Kidney (tissue), 22 donors: ENCODE measurements at places on chromosomes 16 and 17. TPM values are rescaled to one million over a fixed set of nuclear protein-coding genes. Genes with fewer than 3 reads are reported as not detected.
A peak's percentile ranks its signal among the peaks of the same experiment; 100 is the strongest.

EVPL gene
- total RNA-seq: 23.5 TPM

DNA sequence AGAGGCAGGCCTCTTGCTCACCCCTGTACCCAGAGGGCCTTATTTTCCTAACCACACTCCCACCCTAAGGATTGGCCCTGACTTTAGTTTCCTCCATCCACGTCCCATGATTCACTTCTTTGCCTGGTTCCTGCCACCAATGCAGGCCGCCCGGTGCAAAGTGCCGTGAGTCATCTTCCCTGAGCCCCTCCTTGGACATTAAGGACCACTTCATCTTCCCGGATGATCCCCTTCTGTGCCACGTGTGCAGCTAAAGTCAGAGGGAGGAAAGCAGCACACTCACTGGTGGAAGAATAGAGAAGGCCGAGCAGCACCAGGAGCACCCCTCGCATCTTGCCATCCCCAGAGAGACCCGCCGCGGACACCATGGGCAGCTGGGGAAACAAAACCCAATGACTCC, 1.4 kb downstream of the PRSS54 start:
- DNase-seq: no peak

FMNL1 gene
- total RNA-seq: 32.9 TPM

HSD17B1 gene
- 0.31 TPM for total RNA-seq

RASL10B gene
- 2.4 TPM for total RNA-seq

DNA sequence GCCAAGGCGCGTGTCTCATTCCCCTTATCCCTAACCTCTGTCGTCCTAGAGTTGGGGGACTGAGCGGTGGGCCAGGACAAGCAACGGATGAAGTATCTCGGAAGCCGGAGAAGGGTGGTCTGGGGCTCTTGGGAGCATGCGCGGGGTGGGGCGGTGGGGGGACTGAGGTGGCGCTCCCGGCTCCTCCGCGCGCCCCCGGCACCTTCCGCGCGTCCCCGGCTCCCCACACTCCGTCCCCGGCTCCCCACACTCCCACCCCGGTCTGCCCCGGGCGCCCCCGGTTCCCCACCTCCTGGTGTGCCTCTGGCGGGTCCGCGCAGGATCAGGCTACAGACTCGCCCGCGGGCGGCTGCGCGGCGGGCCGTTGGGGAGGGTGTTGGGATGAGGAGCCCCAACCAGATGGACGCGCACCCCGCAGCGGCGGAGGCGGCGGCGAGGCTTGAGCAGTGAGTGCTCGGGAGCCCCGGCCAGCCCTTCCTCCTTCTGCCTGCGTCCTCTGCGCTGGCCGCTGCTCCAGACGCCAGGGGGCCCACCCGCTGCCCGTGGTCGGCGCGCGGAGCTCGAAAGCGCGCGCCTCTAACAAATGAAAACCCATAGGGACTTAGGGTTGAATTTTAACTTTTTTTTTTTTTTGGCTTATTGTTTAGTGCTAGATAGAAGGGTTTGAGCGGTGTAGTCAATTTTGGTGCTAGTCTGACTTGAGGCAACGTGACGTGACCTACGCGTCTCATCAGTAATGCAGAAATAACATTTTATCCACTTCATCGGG, 5.6 kb upstream of the CRYM start:
- DNase-seq: peak; percentile 80

GRCh38 chr17:50763716-50764475, 3.4 kb downstream of the ANKRD40CL start:
- DNase-seq: no peak

C16orf46 gene
- 1.7 TPM for total RNA-seq

DNA sequence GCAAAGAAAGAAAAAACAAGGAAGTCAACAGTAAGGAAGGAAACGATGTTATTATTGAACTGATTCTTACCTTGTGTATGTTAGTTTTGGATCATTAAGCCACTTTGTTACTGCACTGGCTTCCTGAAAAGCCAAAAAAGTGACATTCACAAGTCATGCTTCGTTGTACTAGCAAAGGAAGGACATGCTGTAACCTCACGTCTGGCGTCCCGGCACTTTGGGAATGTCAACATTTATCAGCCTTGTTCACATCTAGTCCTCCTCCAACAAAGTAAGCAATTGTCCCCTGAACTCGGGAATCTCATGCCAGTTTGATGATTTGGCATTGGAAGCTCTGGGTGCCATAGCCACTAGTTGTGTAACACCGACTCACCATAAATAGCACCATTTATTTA, 731 bp upstream of the MKS1 start:
- no peak for DNase-seq

GRCh38 chr16:83967091-83967490, 953 bp upstream of the NECAB2 start:
- no peak for DNase-seq

- no peak for DNase-seq
Observed at GRCh38 chr17:41943492-41943891, 13.1 kb downstream of the ODAD4 start.

DNA sequence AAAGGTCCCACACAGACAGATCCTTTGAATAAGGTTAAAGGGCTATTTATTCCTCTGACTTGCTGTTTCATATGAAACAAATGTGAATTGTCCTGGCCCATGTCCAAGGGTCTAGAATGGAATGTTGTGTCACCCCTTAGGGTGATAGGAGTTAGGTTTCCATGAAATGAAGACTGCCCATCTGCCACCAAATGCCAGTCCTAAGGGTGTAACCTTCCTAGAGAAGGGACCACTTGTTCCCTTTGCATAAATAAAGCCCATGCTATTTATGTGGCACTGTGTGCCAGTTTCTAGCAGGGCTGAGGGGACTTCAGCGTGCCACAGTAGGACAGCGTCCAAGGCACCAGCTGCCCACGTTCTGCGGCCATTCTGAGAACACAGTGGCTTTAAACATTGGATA, 171.3 kb downstream of the ABCA8 start:
- DNase-seq: no peak

ALOX15B gene
- total RNA-seq: 8.0 TPM

GRCh38 chr17:29613856-29614255, 8.9 kb downstream of the CORO6 start:
- DNase-seq: no peak

ADAM11 gene
- 0.28 TPM for total RNA-seq

- DNase-seq: peak; percentile 47
Observed at GRCh38 chr17:47789611-47790561, 31.7 kb downstream of the OSBPL7 start.

DNA sequence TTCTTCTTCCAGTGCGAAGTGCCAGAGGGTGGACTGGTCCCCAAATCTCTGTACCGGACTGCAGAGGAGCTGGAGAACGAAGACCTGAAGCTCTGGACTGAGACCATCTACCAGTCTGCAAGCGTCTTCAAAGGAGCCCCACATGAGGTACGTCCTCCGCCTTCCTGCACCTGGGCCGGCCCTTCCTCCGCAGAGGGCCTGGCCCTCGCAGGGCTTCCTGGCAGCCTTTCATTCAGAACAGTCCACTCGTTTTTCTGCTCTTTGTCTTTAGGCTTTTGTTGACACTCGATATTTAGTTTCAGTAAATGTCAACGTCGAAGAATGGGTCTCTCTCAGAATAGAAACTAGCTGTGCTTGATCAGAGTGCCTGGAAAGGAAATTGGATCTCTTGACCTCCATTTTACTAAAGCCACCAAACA, 68.6 kb downstream of the SEC14L1 start:
- DNase-seq: no peak

GRCh38 chr17:1503699-1504098, 11.2 kb upstream of the MYO1C start:
- no peak for DNase-seq
